ENCODE measurements at places on chromosomes 3 and 15.
A peak's percentile ranks its signal among the peaks of the same experiment; 100 is the strongest.

DNA sequence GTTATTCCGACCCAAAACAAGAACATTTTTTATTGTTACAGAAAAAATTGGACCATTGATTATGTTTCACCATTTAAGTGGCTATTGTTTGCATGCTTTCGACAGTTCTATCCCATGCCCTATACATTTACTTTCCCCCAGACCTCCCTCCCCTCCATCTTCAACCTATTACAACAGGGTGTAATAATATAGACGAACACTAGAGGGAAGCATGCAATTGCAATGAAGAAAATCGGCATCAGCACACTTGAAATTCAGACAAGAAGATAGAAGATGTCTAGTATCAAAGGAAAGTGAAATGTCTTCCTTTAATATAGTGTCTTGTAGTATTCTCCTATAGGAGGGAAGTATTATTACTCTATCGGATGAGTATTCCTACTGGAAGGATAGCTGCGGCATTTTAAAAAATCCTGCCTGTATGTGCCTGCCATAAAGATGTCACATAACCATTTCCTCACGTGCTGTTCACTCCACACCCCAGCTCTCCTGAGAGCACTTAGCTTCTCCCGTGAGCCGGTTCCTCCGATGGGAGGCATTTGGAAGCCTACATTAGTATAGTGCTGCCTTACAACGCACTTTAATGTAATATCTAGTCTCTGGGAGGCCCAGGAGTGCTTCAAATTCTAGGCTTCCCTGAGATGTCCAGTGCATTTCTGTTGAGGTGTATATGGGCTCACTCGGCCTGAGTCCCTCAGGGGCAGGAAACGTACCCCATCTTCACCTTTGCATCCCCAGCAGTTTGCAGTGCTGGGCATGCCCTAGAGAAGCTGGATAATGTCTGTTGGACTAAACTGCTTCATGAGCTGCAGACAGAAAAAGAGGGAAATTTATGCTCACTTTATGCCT is 17.8 kb upstream of the ERICH6 start:
- peak; percentile 68 for DNase-seq

- no peak for DNase-seq
Observed at GRCh38 chr3:157103280-157103679, 56.7 kb downstream of the CCNL1 start.

GRCh38 chr3:177524742-177525141 is 327.5 kb upstream of the TBL1XR1 start:
- no peak for DNase-seq

DNA sequence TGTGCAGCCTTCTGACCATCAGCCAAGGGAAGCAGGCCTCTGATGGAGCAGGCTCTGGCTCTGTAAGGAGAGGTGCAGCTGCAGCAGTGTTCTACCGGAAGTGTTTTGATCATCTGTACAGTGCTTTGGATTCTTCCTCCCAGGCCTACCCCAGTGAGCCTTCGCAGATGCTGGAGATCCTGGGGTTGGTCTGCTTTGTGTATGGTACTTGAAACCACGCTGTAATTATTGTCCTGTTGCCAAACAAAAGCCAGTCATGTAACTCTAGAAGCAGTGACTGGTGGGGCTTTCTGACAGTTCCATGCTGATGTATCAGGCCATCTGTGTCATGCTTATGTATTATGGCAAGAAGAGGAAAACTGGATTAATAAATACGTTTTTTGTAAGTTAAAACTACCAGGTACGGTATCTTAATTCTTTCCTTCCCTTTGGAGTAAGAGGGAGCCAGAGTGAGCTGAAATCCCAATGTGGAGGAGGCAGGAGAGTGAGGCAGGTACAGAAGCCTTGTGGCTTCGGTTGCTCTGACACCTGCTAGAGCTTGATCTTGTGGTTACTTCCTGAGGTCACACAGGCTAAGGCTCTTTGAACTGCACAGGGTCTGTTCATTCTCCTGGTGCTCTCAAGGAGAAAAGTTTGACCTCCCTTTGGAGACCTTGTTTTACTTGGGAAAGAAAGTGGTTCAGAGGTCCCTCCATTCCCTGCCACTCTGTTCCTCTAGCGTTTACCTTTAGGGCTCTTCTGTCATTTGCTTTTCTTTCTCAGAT is 3.7 kb downstream of the TMEM42 start:
- no peak for DNase-seq

DNA sequence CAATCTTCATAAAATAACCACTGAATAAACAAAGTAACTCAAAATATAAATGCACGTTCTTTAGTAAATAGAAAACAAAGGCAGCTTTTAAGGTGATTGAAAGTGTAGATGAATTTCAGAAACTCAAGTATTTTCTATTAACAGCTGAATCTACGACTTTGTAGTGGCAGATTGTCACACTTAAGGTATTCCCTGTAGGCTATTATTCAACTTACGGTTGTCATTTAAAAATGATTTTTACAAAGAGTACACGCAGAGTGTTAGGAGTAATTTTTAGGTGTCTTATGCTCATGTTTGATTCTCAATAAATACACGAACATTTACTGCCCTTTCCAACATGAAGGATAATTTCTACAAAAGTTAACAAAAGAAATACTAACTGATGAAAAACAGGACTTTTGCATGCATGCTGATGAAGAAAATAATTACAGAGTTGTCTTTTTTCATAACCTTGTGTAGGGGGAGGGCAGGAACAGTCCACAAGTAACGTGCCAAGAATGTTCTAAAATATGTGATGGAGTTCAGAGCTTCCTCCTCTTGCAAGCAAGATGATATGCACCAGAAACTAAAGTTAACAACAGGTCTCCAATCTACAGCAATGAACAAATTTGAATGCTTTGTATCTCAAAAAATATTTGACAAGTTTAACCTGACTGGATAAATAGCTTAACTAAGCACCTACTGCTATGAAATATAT is 16.7 kb downstream of the DCBLD2 start:
- no peak for DNase-seq

GRCh38 chr3:151875759-151876158 is 2.3 kb downstream of the SUCNR1 start:
- peak; percentile 95 for DNase-seq

DNA sequence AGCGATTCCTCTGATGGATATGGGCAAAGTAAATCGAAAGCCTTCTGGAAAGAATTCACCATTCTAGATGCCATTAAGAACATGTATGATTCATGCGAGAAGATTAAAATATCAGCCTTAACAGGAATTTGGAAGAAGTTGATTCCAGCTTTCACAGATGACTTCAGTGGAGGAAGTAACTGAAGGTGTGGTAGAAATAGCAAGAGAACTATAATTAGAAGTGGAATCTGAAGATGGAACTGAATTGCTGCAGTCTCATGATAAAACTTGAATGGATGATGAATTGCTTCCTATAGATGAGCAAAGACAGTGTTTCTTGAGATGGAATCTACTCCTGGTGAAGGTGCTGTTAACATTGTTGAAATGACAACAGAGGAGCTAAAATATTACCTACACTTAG is 30.1 kb upstream of the TBC1D23 start:
- DNase-seq = no peak

DNA sequence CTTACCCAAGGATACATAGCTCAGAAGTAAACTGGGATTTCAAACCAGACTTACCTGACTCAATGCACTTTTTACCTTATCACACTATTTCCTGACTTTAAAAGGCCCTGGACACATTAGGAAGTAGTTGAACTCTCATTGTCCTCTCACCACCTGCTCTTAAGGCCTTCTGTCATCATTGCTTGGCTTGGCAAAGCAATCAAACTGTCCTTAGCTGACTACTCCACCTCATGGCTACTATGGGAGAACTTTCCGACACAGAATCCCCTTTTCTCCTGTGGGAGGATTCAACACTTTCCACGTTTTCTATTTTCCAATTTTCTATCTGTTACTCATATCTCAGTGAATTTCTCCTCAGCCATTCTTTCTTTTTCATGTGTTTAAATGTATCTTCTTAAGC is 55.4 kb downstream of the ZNF148 start:
- no peak for DNase-seq

DNA sequence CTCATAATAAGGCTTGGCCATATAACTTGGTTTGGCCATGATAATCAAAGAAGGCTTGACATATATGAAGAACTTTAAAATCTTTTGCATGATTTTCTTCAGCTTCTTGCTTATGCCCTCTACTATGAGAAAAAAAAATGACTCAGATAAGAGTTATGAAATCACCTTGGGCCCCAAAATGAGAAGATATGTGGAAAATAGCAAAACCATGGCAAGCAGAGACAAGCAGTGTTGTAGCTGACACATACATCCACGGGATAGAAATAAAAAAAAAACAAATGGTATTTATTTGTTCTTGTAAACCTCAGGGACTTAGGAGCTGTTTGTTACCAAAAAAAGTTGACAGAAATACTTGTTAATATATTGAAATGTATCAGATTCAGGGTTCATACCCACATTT is 614.8 kb upstream of the BCHE start:
- DNase-seq = no peak

DNA sequence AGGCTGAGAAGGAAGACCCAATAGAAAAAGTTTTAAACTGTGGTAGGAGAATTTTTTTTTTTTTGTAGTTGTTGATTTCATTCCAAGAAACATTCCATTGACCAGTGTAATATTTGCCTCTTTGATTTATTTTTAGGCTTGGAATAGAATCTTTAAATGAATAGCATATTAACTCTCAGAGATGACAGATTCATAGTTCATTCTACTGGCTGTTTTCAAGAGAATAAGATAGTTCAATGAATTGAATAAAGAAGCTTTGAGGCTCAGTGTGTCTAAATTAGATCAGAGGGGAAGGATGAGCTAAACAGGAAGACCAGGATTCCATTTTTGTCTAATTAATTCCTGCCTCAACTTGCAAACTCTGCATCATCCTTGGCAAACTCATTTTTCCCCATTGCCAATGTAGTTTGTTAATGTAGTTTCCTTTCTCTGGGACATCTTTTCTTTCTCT is 98.4 kb downstream of the NAALADL2 start:
- DNase-seq = no peak

DNA sequence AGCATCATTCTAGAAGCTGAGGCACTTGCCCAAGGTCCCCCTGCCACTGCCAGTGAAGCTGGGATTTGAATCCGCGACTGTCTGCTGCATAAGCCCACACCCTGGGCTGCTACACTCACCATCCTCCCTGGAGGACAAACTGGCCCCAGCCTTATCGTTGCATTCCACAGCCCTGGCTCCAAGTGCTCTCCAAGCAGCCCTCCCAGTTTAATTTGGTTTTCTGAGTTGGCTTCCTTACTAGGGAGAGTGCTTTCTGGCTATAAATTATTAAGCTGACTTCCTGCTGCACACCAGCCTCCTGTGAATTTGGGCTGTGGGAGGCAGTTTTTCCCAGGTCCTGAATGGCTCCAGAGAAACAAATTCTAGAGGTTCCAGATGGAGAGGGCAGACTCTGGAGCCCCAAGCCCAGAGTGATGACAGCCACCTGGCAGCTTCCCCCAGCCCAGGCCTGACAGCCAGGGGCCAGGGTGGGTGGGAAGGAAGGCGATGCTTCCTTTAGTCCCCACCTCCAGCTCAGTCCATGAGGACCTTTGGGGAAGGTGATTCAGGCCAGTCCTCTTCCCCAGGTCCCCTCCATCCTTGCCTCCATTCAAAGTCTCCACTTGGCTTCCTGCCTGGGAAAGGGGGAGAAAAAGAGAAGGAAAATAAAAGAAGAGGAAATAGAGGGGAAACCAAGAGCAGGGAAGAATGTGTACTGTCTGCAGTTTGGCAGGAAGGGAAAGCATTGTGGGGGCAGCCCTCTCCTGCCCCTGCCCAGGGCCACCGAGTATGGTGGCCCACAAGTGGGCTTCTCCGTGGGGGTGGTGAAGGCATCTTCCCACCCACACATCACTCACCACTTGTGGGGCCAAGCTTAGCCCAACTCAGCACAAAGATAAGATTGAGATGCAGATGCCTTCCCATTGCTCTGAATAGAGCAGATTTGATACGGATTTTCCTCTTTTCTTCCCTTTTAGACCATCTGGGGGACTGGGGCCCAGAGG is 69.6 kb downstream of the SEMA5B start:
- no peak for DNase-seq

DNA sequence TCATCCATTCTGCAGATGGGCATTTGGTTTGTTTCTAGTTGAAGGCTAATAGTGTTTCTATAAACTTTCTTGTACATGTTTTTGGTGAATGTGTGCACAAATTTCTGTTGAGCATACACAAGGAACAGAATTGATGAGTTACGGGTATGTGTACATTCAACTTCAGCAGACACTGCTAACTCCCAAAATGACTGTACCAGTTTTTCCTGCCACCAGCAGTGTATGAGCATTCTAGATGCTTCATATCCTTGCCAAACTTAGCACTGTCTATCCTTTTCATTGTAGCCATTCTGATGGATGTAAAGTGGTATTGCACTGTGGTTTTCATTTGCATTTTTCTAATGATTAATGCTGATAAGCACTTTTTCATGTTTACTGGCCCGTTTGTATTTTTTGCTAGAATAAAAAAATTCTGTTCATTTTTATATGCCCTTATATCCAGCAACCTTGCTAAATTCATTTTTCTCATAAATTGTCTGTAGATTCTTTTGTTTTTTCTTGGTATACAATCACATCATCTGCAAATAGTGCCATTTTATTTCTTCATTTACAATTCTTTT is 110.2 kb downstream of the ATP1B3 start:
- DNase-seq = no peak

GRCh38 chr3:27717200-27717852 is 4.8 kb downstream of the EOMES start:
- no peak for DNase-seq

Measured in NB4 (cell line).